ENCODE measurements at places on chromosomes 6 and 20. TPM values are rescaled to one million over a fixed set of nuclear protein-coding genes. Genes with fewer than 3 reads are reported as not detected.

GRCh38 chr6:121639021-121639420 is 203.6 kb downstream of the GJA1 start:
- DNase-seq, result no peak

DNA sequence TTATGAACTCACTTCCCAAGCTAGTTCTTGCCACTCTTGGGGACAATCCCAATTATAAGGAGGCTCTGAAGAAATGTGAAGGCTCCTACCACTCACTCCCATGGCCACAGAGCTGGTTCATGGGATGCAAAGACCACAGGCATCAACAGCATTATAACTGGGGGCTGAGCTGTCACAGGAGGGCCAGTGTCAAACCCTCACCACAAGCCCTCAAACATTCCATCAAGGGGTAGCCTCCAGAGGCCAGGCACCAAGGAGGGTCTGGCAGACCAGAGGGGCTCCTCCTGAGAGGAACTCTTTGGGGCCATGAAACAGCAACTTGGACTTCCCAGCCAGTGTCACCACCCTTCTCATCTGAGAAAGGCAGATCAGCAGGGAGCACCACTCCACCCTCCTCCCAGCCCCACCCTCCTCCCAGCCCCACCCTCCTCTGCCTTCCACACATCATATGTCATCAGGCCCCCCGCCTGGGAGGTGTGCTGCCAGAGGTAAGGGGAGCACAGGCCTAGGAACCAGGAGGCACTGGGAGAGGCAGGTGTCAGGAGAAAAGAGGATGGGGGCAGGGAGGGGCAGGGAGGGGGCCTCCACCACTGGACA is 1.2 kb upstream of the TSPO2 start:
- DNase-seq, result no peak

- no peak for DNase-seq
Observed at GRCh38 chr20:31637660-31638059, at the start of gene COX4I2. Gene COX4I2 (plus strand): TSS chr20:31637912. CDS start chr20:31639018, 1,106 bp downstream.

DNA sequence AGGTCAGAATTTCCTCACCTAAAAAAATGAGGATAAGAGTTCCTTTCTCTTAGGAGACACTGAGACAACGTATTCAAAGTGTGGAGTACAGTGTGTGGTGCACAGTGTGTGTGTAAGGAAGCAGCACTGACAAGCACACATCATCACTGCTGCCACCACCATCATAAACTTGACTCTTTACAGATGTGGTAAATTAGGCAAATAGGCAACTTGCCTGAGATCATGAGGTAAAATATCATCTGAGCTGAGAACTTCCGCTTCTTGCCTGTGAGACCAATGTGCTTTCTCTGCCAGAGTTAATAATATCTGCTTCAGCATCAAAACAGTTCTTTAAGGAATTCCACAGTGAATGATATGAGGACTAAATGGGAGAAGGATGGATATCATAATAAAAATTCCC is 52.7 kb downstream of the LYRM4 start:
- DNase-seq, result no peak

- peak; percentile 50 for DNase-seq
Observed at GRCh38 chr6:71038711-71039344, 82.0 kb upstream of the B3GAT2 start.

- DNase-seq, result peak; percentile 13
Observed at GRCh38 chr20:49516916-49517804, 34.7 kb upstream of the KCNB1 start.

DNA sequence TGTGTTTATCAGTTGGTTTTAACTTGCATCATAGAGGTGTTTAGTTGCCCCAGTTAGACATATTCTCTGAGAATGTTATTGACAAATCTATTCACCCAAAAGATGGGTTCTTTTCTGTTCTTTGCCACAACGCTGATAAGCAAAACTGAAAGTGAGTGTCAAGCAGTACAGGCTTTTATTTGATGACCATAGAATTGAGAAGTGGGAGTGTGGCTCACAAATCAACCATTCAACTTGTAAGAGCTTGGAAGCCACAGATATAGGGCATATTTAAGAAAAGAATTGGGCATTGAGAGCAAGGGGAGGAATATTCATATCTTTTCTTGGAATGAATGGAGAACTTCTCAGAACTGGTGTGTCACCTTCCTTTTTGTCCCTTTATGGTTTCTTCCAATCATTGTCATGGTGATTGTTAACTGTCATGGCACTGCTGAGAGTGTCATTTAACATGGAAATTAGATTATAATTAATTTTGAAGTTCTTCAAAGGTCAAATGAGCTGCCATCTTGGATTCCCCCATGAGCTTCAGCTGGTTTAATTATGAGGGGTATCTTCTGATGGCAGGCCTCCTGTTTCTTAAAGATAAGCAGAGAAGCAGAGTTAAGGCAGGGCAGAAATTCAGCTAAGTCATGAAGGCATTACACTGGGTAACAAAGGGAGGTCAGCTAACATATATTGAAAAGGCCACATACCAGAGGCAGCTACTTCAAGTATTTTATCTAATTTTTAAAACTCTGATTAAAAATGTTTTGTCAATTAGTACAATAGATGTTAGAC is 254.0 kb upstream of the HTR1E start:
- no peak for DNase-seq

GRCh38 chr6:3669916-3670315 is 81.6 kb downstream of the PXDC1 start:
- DNase-seq, result no peak

- no peak for DNase-seq
Observed at GRCh38 chr6:47446669-47447330, 30.8 kb upstream of the CD2AP start.

DNA sequence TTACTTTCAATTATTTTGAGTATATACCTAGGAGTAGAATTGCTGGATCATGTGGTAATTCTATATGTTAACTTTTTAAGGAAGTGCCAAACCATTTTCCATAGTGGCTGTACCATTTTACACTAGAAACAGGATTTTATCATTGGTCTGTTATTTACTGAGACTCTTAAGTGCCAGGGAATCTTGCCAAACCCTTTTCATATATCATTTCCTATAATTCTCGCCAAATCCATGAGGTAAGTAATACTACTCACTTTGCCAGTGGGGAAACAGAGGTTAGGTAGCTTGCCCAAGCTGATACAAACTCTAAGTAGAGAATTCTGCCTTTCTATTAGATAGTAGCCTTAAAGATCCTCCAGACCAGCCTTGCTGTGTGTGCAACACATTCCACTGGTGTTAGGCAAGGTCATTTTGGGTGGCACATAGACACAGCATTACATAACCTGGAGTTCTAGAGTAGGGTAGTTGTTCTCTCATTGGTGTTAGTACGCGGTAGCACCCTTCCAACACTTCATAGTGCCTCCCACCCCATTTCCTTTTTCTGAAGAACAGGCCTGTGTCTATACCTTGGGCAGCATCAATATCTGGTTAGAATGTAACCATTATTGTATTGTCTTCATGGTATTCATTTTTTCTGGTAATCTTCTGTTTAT is 65.5 kb downstream of the ARID1B start:
- no peak for DNase-seq

- DNase-seq, result peak; percentile 92
Observed at GRCh38 chr6:110547266-110547964, 71.0 kb upstream of the SLC22A16 start.

- peak; percentile 55 for DNase-seq
Observed at GRCh38 chr6:63787021-63787420, 151.4 kb downstream of the PHF3 start.

DNA sequence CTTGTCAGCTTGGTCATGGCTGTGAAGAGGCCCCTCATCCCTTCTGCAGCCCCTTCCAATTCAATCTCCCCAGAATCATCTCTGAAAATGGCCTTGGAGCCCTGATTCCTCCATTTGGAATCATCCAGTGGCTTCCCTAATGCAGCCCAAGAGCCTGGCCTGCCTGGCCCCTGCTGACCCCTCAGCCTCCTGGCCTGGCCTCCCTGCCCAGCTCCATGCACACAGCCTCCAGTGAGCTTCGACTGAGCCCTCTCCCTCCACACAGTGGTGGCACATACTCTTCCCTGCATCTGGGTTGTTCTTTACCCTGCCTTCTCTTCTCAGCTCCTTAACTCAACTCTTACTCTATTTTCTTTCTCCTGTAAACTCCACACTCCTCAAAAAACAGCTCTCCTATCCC is 120.9 kb downstream of the ANKRD60 start:
- no peak for DNase-seq

The EPHA7 gene
- total RNA-seq, result 0.03 TPM

The GJA10 gene
- total RNA-seq, result not detected

The GPR6 gene
- not detected for total RNA-seq
